Hair follicular keratinocyte (primary cell): ENCODE measurements at places on chromosomes 6 and 20. TPM values are rescaled to one million over a fixed set of nuclear protein-coding genes. Genes with fewer than 3 reads are reported as not detected.

C2 gene
- not detected in 2 replicates for total RNA-seq

DST gene
- 242 and 352 TPM in 2 replicates for total RNA-seq

LST1 gene
- not detected in 2 replicates for total RNA-seq

ELOVL4 gene
- total RNA-seq, result 6.8 and 7.0 TPM in 2 replicates

HLA-DQA2 gene
- not detected in 2 replicates for total RNA-seq

GRM1 gene
- total RNA-seq, result not detected in 2 replicates

PGC gene
- total RNA-seq, result not detected in 2 replicates
